Activated CD4-positive, alpha-beta T cell treated with anti-CD3 and anti-CD28 coated beads, Interleukin-2, amount 10 ng/mL, durations not matched to agents 24 days and 14 days (primary cell): ENCODE measurements at places on chromosomes 12 and 14.
A peak's percentile ranks its signal among the peaks of the same experiment; 100 is the strongest.

DNA sequence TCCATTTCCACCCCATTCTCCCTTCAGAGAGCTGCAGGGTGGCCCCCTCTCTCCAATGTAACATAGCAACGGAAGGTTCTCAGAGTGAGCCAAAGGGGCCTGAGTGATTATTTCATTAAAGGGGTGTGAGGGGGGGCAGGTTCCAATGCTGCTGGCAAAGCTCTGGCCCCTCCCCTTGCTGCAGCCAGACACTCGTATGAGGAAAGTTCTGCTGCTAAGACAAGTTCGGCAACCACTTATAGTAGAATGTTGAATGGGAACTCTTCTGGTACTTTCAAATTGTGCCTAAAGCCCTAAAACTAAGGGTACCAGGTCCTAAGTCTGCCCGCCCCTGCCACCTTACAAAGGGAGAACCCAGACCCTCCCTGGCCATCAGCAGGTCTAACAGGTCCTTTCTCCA, 49.8 kb downstream of the PLEKHG3 start:
- DNase-seq, result no peak

- no peak for DNase-seq
Measured at GRCh38 chr14:36519431-36520321, at the start of gene NKX2-1. NKX2-1 (minus strand) TSS chr14:36520232; CDS start chr14:36520129, 103 bp downstream.

- peak; percentile 63 for DNase-seq
Measured at GRCh38 chr14:65958664-65959562, 527.3 kb upstream of the CCDC196 start.

GRCh38 chr14:74648601-74649000, 36.6 kb upstream of the LTBP2 start:
- DNase-seq, result no peak

DNA sequence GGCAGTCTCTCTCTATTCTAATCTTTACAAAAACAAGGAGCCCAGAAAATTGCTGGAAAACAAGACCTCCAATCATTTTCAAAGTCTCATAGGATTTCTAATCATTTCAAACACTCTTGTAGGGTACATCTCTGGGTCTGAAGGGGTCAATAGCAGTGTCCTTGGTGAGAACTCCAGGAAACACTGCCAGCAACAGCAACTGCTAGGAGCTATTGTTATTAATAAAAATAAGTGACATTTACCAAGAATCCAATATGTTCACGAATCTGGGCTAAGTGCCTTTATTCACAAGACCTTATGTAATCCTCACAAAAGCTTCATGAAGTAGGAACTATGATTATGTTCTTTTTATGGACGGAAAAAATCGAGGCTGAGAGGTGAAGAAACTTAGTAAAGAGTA, 72.8 kb downstream of the TTC7B start:
- no peak for DNase-seq

DNA sequence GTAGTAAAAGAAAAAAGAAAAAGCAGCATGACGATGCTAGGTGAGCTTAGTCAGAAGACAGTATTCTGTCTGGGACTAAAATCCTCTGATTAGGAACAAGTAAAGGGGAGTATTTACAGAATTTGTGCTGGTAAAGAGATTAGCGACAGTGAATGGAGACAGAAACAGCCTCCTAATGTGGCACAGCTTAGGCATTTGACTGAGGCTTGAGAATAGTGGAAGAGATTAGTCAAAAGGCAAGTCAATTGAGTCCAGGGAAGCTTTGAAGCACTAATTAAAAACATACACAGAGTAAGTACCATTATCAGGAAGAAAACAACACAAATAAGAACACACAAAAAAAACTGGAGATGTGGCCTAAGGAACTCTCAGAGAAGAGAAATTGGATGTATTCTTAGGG, 131.9 kb upstream of the CLEC14A start:
- DNase-seq, result no peak
